Muscle of leg (tissue), 16 donors: ENCODE measurements at places on chromosomes 2 and 18.

DNA sequence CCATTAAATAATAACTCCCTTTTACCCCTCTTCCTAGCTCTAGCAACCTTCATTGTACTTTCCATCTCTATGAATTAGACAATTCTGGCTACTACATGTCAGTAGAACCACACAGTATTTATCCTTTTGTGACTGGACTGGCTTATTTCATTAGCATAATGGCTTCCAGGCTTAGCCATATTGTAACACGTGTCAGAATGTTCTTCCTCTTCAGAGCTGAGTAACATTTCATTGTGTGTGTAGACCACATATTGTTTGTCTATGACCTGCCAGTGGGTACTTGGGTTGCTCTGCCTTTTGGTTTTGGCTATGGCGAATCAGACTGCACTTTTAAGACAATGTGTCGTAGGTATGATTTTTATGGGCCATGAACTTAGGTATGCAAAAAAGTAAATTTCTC, 20.9 kb downstream of the TSN start:
- DNase-seq, result no peak

- peak; percentile 80 for DNase-seq
Observed at GRCh38 chr2:216888081-216888480, 28.2 kb upstream of the TNP1 start.

DNA sequence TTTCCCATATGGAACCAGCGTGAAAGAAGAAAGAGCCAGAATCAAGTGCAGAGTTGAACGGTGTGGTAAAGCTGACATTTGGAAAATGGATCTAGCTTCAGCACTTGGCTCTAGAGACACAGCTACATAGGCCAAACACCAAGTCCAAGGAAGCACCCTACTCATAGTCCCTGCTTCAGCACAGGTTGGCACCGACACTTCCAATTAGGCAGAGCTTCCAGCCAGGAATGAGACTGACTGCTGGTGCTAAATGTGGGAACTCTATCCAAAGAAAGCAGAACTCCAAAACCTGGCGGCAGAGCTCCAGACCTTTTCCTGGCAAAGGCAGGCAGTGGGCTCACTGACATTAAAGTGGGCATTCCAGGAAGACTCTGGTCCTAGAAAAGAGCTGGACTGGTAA, 125.4 kb upstream of the CTNNA2 start:
- peak; percentile 0 for DNase-seq

DNA sequence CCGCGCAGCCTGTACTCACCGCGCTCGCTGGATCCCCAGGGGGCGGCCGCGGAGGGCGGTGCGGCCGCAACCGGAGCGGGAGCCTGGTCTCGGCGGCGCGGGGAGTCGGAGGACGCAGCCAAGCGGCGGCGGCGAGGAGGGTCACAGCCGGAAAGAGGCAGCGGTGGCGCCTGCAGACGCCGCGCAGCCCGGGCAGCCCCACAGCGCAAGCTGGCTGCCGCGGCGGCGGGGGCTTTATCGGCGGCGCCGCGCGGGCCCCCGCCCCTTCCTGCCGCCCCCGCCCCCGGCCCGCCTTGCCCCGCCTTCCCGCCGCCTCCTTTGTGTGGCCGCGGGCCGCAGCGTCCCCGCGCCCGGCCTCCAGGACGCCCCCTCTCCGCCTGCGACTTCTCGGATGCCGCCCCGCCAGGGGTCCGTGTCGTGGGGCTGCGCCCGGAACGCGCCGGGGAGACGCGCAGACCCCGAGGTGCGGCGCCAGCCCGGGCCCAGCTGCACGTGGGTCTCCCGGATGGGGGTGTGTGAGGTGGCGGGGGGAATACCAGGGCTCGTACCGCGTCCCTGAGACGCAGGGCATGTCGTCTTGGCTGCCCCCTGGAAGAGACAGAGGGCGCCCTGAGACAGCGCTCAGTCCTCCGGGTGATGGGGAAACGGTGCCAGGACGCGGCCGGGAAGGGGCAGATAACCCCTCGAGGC, at the start of gene SERPINE2:
SERPINE2 (minus strand) TSS at position 207 of the 690 bp plus-strand sequence. CDS start 37,386 bp downstream, outside the sequence.
- peak; percentile 84 for DNase-seq

- no peak for DNase-seq
Observed at GRCh38 chr2:233256048-233256447, 4.6 kb downstream of the ATG16L1 start.

DNA sequence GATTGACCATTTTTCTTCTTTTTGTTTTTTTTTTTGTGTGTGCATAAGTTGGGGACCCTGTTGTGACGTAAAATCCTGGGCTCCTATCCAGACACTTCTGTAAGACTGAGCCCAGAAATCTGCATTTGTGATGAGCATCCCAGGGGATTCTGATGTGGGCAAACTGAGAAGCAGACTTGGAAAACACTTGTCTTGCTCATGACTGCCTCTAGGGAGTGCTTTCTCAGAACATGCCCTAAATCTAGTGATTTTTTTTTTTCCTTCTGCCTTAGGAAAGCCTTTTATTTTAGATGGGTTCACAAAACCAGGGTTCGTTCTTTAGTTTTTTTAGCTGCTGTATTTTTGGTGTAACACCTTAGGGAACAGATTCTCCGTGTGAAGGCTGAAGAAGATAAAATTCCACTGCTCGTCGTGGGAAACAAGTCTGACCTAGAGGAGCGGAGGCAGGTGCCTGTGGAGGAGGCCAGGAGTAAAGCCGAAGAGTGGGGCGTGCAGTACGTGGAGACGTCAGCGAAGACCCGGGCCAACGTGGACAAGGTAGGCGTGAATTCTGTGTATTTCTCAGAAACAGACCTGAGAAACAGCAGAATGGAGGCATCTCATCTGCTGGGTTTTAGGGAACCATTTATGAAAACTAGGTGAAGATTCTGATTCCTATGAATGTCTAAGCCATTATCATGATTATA, 36.7 kb downstream of the RALB start:
- no peak for DNase-seq
